ENCODE measurements at places on chromosomes 13 and 19. TPM values are rescaled to one million over a fixed set of nuclear protein-coding genes. Genes with fewer than 3 reads are reported as not detected.

Gene CAPS
- total RNA-seq = 5.1 TPM

Gene CCDC194
- 1.5 TPM for total RNA-seq

GRCh38 chr19:48059331-48059730 lies 15.5 kb upstream of the CABP5 start:
- no peak for DNase-seq
- H3K4me1 ChIP-seq = no peaks in the 10 kb centered on the region
- no peaks in the 10 kb centered on the region for H3K27me3 ChIP-seq
- H3K36me3 ChIP-seq = no peaks in the 10 kb centered on the region
- H3K27ac ChIP-seq = no peak overlapping the region

DNA sequence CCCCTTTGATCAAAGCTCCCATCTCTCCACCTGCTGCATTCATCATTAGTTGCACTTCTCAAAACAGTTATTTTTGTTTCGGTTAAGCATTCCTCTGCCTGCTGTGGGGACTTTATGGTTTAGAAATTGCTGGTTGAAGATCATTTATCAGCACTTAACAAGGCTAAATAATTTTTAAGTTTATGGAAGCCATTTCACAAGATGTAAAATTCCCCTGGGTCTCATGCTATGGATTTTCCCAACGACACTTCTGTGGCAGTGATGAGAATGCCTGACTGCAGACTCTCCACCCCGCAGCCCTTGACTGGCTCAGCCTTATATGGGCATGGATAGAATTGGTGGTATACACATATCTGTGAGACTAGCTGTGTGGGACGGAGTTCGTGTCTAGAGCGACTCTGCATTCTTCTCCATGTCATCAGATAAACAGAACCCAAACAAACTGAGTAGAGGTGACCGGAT lies 52.8 kb downstream of the COL4A2 start:
- peaks cover 18% of the 10 kb centered on the region for H3K4me1 ChIP-seq
- H3K27ac ChIP-seq = no peak overlapping the region
- peak; percentile 38 for DNase-seq
- peaks cover 70% of the 10 kb centered on the region for H3K36me3 ChIP-seq

- no peaks in the 10 kb centered on the region for H3K4me1 ChIP-seq
- no peak overlapping the region for H3K27ac ChIP-seq
- no peaks in the 10 kb centered on the region for H3K36me3 ChIP-seq
- H3K27me3 ChIP-seq = no peaks in the 10 kb centered on the region
Observed at GRCh38 chr13:98110749-98111148, 32.1 kb upstream of the FARP1 start.

Gene FCER2
- total RNA-seq = not detected

DNA sequence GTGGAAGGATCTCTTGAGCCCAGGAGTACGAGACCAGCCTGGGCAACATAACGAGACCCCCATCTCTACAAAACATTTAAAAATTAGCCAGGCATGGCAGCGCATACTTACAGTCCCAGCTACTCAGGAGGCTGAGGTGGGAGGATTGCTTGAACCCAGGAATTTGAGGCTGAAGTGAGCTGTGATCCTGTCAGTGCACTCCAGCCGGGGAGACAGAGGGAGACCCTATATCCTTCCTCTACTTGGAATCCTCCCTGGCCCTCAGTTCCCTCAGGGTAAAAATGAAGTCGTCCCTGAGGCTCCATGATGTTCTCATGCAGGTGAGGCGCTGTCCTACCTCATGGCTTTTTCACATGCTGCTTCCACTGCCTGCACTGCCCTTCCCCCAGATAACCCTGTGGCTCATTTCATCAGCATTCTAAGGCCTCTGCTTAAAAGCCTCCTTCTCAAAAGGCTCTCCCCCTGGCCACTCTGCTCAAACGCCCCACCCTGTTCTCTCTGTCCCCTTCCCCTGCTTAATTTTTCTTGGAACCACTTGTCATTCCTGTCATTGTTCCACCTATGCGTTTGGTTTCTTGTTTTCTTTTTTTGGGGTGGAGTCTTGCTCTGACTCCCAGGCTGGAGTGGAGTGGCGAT lies 19.2 kb downstream of the DNM2 start:
- H3K36me3 ChIP-seq = peaks cover 4% of the 10 kb centered on the region
- no peaks in the 10 kb centered on the region for H3K4me1 ChIP-seq
- no peaks in the 10 kb centered on the region for H3K27me3 ChIP-seq

DNA sequence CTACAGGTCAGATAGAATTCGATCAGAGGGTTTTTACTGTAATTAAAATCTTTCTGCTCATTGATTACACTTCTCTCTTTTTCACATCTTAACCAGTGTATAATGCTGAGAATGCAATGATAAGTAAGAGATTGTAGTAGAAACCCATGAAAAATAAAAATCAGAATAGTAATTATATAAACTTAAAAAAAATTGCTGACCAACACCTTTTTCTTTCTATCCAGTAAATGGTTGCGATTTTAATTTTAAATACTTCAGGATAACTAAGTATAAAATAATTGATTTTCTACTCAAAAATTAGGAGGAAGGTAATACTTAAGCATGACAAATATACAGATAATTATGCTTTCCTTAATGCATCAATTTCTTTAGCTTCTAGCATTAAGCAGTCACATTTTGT lies 910.6 kb upstream of the GPC6 start:
- no peaks in the 10 kb centered on the region for H3K4me1 ChIP-seq
- H3K36me3 ChIP-seq = no peaks in the 10 kb centered on the region
- H3K27ac ChIP-seq = no peak overlapping the region
- H3K27me3 ChIP-seq = no peaks in the 10 kb centered on the region

Gene CYP4F8
- total RNA-seq = not detected

Gene MIPEP
- total RNA-seq = 23.1 TPM

DNA sequence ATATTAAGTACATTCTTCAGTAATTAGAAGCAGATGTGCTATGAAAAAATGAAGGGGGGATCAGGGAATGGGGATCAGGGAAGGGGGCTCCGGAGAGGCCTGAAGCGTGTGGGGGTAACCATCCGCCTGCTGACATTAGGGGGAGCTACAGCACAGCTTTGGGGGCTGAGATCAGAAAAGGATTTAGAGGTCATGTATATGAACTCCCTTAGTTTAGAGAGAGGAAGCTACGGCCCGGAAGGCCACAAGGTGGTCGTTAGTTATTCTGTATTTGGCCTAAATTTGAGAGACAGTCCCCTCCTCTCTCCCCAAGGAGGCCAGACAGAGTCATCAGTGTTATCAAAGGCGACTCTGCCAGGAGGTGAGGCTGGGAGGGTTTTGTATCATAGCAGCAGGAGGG lies 99.0 kb downstream of the TM9SF2 start:
- H3K36me3 ChIP-seq = no peaks in the 10 kb centered on the region
- H3K4me1 ChIP-seq = no peaks in the 10 kb centered on the region
- peak; percentile 85 for DNase-seq
- H3K4me3 ChIP-seq = no peak overlapping the region
- no peaks in the 10 kb centered on the region for H3K27me3 ChIP-seq

Gene ACER1
- not detected for total RNA-seq

DNA sequence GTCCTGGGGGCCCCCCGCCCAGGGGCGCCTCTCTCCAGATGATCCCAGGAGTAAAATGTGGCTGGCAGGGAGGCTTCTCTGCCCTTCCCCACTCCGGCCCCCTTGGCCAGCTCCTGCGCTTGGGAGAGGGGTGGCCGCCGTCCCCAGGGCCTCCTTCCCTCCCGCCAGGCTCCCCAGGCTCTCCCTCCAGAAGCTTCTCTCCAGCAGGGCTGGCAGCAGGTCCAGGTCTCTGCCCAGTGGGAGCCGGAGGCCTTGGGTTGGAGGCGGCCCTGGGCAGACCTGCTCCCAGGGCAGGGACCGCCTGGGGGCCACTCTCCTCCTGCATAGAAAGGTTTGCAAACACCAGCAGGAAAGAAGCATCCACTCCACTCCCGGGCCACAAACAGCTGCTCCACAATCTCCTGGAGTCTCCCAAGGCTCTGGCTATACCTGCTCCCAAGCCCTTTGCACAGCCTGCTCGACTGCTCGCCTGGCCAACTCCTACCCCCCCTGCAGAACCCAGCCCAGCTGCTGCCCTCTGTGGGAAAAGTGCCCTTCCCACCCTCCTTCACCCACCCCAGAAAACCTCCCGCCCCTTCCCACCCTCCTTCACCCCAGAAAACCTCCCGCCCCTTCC lies 26.0 kb downstream of the SBNO2 start:
- no peak for DNase-seq
- H3K27me3 ChIP-seq = no peaks in the 10 kb centered on the region
- H3K4me1 ChIP-seq = no peaks in the 10 kb centered on the region
- H3K27ac ChIP-seq = peak overlapping the region; percentile 41

DNA sequence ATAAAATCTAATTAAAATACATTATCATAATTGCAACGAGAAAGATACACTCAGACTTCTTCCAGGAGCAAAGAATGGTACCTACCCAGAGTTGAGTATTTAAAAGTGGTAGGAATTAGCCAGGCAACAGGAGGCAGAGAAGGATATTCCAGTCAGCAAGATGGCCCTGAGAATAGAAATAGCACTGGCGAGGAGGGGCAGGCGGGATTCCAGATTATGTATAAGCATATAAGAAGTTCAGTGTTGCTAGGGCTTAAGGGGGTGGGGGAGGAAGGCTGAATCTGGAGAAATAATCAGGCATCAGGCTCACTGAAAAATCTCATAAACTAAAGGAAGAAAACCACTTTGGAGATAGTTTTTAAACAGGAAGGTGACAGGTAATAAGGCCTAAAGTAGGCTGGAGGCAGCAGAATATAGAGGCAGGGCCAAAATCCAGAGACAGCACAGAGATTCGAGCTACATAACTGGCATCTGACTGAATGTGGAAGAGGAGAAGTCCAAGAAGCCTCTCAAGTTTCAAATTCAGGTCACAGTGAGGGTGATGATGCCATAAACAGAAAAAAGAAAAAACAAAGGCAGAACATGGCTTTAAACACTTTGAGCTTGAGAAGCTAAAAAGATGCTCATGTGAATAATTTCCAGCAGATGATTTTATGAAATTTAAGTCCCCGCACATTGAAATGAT lies 7.5 kb downstream of the KPNA3 start:
- no peak overlapping the region for H3K4me3 ChIP-seq
- DNase-seq = no peak
- no peaks in the 10 kb centered on the region for H3K36me3 ChIP-seq
- H3K4me1 ChIP-seq = peaks cover 2% of the 10 kb centered on the region
- no peaks in the 10 kb centered on the region for H3K27me3 ChIP-seq

DNA sequence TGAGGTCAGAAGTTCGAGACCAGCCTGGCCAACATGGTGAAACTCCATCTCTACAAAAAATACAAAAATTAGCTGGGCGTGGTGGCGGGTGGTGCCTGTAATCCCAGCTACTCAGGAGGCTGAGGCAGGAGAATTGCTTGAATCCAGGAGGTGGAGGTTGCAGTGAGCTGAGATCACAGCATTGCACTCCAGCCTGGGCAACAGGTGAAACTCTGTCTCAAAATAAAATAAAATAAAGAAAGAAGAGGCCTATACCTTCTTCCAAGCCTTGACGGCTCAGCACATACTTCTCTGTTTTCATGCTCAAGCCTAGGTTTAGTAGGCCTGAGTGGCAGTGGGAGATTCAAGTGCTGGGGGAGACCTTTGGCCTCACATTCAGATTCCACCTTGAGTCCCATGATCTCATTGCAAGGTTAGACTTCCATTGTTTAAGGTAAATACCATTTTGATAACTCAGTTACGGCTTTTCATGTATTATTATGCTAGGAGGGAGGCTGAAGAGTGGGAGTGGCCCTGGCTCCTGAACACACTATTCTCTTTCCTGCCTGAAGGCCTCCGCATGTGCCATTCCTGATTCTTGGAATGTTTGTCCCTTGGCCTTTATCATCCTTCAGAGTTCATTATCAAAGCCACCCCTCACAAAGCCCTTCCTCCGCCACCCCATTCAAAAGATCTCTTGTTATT lies 1.6 kb upstream of the SPINT2 start:
- H3K27ac ChIP-seq = no peak overlapping the region
- DNase-seq = no peak
- no peaks in the 10 kb centered on the region for H3K27me3 ChIP-seq

All from endodermal cell (in vitro differentiated cells).